Esophagus mucosa (tissue), 1 donor: ENCODE measurements at places on chromosomes 12 and 14.
A peak's percentile ranks its signal among the peaks of the same experiment; 100 is the strongest.

DNA sequence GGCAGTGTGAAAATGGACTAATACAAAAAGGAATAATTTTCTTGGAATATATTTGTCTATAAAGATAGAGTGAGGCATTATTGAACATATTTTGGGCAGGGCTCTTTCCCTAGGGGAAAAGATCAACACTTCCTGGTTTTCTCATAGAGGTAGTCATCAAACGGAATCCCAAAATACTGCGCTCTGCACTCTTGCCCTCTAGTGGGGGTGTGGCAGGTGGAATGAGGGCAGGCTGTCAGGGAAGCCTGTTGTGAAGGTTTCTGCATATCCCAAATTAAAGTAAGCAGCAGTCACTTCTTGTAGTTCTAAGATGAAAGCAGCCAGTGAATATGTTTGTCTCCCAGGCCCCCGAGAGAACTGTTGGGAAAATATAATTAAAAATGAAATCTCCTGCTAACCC, 666.8 kb upstream of the TMEM132C start:
- ATAC-seq: no peak

GRCh38 chr14:22922294-22922693, 3.3 kb upstream of the RBM23 start:
- no peak for ATAC-seq

DNA sequence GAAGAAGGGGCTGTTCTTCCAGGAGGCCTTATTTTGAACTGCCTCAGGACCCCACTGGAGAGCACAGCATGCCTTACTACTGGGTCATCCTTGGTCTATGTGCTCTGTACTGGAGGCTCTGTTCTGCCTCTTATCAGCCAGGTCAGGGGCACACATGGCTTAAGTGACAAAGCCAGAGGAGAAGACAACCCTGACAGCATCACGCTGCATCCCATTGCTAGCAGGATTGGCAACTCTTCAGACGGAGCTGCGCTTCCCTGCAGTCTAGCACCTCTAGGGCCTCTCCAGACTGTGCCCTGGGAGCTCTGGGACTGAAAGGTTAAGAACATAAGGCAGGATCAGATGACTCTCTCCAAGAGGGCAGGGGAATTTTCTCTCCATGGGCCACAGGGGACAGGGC, 17.3 kb upstream of the TIGAR start:
- no peak for ATAC-seq

GRCh38 chr14:23895480-23895879, 58.1 kb upstream of the DHRS4 start:
- ATAC-seq: no peak

DNA sequence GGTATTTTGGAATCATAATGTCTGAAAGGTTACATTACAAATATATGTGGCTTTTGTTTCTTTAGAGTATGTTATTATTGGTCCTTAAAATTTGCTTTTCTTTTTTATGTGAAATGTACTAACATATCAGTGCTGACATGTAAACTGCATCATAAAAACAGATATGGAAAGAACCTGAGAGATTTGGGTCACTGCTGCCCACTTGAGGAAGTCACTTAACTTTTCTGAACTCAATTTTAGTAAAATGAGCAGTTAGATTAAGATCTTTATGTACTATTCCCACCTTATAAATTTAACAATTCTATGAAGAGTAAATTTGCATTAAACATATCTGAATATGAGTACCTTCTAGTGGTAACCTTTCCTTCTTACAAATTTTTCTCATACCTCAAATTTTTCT, 7.5 kb downstream of the PTGR2 start:
- no peak for ATAC-seq

GRCh38 chr14:64636208-64636979, 67.8 kb upstream of the PLEKHG3 start:
- peak; percentile 76 for ATAC-seq
